ENCODE measurements at places on chromosomes 4 and X.

DNA sequence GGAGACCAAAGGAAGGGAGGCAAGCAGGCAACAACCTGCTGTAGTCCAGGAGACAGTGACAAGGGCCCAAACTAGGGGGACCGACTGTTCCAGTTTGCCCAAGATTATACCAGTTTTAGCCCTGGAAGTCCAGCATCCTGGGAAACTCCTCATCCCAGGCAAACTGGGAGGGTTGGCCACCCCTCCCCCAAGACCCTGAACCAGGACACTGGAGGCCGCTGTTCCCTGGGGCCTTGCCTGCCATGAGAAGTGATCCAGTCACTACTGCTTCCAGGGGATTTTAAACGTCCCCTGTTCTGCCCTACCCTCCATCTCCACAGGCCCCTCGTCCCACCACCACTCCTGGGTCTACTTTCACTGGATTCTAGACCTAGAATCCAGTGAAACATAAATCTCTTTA lies 4.3 kb upstream of the DGAT2L6 start:
- DNase-seq = no peak

DNA sequence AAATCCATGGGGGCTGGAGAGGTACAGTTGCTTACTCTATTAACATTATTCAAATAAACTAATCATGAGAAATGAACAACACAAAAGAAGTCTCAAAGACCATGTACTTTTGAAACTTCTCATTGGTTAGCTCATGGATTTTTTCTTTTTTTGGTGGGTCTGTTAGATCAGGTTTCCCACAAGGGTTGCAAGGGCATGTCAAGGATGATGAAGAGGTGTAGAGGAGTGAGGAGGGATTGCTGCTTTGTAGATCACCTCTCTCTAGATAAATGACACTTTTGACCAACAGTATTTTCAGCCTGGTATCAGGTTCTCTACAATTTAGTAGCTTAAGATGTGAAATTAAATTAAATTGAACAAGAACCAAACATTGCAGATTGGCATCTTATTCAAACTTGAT lies 417.9 kb upstream of the AGA start:
- no peak for DNase-seq

DNA sequence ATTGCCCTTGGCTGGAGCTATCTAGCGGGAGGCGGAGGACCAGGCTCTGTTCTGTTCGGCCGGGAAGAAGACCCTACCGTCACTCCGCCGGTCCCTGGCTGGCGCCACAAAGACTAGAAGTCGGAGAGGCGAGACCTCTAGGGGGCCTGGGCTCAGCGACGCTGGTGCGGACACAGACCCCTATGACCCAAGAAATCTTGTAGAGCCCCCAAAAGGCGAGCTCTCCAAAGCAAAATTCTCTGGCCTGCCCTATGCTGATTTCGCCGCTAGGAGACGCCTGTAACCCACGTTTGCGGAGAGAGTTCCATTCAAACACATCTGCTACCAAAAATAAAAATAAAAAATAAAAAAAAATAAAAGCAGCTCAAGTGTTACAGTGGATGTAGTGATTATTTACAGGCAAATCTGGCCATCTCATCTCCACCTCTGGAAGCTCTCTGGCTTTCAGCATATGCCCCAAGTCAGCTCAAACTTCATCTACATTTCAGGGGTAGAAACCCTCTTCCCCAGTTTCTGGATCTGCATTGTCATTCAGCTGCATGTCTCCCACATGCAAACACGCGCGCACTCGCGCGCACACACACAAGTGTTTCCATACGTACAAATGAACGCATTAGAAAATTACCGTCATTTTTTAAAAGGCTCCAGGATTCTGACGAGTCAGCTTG lies 2.4 kb upstream of the PCDH10 start:
- no peak for DNase-seq

- no peak for DNase-seq
These were observed 16.7 kb upstream of the WDR45 start for GRCh38 chrX:49096419-49096818.

DNA sequence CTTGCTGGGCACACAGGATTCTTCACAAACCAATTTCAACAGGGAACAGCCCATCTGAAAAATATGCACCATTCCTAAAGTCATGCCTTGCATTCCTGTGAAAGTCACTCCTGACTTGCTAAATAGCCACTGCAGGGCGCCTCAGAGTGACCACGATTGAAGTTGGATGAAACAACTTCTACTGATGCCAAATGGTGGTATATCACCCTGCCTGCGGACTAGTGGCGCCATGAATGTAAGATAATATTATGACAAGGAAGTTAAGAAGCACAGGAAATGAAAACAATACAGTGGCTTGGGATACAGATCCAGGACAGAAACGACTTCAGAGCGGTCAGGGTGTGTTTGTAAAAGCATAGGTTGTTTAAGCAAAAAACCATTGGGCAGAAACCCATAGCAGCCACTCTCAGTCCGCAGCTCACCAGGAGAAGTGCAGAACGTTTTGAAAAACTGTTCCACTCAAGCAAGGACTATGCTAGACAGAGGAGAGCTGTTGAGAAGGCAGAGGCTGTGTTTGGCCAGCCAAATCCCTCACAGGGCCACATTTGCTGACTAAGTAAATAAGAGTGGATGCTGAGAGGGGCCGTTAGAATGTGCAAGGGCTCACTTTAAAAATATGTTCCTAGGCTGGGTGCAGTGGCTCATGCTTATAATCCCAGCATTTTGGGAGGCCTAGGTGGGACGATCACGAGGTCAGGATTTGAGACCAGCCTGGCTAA lies 250.4 kb downstream of the PTTG2 start:
- no peak for DNase-seq

DNA sequence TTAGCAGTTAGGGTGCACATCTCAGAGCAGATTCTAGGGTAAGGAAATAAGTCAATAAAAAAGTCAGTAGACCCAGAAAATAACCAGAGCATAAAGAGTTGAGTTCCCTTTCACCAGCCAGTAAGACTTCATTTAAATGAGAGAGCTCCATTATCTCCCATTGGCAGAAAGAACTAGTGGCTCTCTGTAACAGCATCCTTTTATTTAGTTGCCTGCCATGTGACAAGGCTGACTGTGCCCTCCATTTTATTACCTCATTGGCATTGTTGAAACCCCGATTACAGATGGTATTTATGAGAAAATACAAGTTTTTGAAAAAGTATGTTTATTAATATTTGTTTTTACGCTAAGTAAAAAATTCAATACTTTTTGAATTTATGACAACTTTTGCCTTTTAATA lies 859.5 kb upstream of the NDST4 start:
- no peak for DNase-seq

- DNase-seq = no peak
These were observed 11.2 kb downstream of the IDS start for GRCh38 chrX:149493567-149494562.

GRCh38 chrX:150508451-150509367 lies 59.7 kb upstream of the MTM1 start:
- DNase-seq = no peak

- no peak for DNase-seq
These were observed 202.0 kb downstream of the DCLK2 start for GRCh38 chr4:150280081-150280895.

- DNase-seq = no peak
These were observed 59.2 kb downstream of the NBDY start for GRCh38 chrX:56788229-56788628.
